Endothelial cell of umbilical vein (primary cell): ENCODE measurements at places on chromosomes 7 and 10.
A peak's percentile ranks its signal among the peaks of the same experiment; 100 is the strongest.

- no peak for DNase-seq
Observed at GRCh38 chr7:66419210-66419609, 209.5 kb upstream of the KCTD7 start.

- DNase-seq: no peak
Observed at GRCh38 chr10:76017026-76017732, 585.8 kb downstream of the LRMDA start.

DNA sequence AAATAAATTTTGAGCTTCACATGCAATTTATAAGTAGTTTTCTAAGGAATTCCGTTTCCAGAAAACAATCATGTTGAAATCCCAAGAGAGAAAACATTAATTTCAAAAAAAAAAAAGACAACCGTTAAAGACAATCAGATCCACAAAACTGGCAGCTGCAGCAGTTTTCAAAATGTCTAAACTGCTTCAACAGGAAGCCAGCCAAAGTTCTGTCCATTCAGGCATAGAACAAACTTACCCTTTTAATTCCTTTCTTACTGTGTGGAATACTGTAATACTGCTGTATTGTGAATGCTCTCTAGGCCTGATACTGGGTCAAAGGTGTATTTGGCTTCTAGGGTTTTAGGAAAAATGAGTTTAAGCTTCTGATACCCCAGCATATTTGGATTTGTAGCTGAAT, 31.6 kb downstream of the HOXA1 start:
- peak; percentile 15 for DNase-seq

DNA sequence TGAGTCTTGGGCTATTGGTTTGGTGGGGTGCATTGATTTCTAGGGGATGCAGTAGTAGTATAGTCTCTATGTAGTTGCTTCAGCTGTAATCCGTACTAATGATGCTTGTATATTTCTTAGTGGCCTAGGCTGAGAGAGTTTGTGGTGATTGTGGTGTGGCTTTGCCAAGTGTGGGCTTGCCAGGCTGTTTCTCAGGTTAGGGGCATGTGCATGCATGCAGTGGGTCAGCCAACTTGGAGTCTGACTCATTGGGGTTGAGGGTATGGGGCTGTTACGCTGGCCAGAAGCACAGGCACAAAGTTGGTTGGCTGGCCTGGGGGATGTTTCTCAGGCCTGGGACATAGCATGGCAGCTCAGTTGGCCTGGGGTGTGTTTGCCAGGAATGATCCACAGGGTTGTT, 25.7 kb upstream of the PLA2G12B start:
- no peak for DNase-seq

DNA sequence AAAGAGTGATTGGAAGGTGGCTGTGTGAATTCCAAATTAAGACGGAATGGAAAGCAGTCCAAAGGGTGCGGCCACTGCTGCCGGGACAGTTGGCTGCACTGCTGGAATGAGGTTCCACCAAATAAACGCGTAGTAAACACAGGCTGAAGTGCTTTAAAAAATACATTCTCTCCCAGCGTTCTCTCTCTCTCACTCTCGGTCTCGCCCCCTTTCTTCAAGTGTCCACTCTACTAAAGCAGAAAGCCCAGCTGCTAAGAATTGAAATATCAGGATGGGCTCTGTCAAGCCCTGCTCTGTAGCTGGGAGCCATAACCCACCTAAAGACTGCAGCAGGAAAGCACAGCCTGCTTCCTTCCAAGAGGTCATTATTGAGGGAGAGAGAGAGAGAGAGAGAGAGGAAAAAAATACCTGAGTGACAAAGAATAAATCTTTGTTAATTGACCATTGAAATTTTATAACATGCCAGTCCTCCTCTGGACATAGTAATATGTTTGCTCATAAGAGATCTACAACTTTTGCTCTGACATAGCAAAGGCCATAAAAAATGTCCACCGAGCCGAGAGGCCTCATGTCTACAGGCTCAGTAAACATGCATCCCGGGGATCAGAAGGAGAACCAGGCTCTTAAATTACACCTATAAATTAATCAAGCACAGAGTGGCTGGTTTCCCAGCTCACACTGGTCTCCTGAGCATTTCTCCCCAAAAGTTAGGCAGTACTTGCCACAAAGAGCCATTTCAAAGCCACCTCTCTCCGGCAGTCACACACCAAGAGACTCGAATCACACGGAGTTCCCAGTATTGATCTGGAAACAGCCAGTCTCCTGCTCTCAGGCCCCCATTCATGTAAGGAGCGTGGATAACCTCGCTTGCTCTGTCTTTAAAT, 72.8 kb downstream of the FGFR2 start:
- no peak for DNase-seq

DNA sequence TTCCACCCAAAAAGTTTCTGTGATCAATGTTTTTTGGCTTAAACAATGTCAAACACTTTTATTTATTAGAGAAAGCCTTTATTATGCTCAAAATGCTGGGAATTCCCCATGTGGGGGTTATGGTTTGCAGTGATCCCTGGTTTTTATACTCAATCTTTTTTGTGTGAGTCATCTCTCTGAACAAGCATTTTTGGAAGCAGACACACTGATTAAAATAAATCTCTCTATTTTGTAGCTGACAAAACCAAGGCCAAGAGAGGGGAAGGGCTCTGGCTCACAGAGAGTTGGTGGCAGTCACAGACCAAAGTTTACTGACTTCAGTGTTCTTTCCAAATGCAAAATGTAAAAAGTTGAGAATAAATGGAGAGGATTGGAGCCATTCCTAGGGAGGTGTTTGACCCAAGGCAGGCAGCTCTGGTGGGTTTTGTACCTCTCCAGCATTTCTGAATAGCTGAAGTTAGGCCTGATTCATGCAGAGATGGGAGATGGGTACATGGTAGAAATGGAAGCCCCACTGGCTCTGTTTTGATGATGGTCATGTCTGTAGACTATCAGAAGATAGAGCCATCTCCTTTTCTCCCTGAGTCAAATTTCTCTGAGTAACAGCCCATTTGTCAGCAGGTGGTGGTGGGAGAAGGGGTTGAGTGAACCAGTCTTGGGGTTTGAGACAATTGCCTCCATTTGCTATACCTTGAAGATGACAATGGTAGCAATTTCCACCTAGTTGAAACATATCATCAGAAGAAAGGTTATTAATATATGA, 45.4 kb upstream of the NAMPT start:
- peak; percentile 21 for DNase-seq

DNA sequence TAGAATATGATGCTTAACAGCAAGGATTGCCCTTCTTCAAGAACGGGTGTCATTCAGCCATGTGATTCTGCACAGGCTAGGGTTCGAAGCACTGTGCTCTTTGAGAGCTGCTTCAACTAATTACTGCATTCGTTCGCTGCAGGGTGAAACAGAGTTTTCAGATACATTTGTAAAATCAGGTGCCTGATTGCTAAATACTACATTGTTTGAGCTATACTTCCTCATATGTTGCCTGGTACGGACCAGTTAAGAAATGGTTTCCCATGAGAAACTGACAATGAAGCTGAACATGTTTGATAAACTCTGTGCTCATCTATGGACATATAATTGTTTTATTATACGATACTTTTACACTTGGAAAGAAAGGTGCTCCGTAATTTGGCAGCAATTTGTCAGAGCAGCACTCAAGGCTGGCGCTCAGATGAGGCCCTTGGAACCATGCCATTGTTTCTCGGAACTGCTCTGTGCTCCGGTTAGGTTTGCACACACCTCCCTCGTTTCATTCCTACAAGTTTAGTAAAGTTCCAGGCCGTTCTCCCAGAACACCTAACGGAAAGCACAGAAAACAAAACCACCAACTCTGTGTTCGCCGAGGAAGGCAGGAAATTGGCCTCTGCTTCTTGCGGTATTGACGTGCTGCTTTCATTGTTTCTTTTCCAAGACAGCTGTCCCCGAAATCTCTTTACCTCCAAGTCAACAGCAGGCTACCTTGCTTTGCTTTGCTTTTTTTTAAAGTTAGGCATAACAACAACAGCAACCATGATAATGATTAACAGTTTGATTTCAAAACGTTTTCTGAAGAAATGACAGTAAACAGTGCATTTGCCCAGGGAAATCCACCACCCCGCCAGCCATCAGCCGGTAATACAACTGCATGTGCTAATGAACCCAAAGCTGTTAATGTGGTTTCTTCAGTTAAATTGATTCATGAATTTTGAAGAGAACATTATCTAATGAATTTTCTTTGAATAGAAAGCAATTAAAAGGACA, 206.9 kb downstream of the EBF3 start:
- no peak for DNase-seq
